Activated T-cell treated with anti-CD3 and anti-CD28 coated beads for 4 hours (primary cell): ENCODE measurements at places on chromosomes 12 and 14.

DNA sequence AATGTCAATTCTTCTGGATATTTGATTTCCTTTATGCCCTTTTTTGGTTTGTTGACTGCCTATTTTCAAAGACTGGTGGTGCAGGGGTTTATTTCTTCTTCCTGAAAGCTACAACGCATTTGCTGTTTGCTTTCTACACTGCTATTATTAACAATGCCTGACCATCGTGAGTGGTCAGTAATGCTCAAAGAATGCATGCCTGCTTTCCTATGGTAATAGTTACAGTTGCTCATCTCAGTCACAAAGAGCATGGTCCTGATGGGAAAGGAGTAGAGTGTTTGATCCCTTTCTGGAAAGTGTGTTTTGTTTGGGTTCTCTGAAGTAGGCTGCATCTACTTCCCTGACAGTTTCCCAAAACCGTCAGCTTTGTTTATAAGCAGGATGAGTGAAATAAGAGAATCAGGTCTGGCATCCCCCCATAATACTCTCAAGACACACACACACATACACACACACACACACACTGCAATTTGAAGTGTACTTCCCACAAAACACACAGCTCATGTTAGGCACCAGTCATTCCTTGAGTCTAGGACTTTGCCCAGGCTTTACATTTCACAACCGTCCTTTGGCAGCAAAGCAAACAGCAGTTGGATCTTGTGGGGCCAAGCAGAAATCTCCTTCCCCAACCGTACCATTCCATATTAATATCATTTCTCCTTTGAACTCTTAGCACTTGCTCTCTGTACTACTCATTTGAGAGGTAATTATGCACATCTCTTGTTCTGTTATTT lies 56.6 kb downstream of the SUDS3 start:
- DNase-seq = no peak

DNA sequence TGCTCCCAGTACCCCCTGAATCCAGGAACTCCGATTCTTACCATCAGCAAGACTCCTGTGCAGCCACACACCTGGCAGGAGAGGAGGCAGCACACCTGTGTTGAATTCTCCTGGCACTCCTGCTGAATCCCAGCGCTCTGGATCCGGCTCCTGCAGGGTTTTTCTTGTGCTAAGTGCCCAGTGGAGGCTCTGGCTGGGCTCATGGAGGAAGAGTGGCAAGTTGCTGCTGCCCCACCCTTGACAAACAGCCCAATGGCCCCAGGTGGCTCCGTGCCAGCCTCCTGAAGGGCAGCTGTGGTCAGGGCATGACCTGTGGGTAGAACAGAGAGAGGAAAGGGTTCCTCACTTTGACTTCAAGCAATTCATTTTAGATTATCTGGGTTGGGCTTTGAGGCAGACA lies 20.0 kb downstream of the CRACR2A start:
- no peak for DNase-seq

DNA sequence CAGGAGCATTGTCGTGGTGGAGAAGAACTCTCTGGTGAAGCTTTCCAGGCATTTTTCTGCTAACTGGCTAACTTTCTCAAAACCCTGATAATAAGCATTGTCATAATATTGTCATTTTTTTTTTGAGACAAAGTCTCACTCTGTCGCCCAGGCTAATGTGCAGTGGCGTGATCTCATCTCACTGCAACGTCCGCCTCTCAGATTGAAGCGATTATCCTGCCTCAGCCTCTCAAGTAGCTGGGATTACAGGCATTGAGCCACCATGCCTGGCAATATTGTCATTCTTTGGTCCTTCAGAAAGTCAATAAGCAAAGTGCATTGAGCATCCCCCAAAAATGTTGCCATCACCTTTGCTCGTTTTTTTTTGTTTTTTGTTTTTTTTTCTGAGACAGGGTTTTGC lies 26.4 kb downstream of the C12orf71 start:
- DNase-seq = no peak

DNA sequence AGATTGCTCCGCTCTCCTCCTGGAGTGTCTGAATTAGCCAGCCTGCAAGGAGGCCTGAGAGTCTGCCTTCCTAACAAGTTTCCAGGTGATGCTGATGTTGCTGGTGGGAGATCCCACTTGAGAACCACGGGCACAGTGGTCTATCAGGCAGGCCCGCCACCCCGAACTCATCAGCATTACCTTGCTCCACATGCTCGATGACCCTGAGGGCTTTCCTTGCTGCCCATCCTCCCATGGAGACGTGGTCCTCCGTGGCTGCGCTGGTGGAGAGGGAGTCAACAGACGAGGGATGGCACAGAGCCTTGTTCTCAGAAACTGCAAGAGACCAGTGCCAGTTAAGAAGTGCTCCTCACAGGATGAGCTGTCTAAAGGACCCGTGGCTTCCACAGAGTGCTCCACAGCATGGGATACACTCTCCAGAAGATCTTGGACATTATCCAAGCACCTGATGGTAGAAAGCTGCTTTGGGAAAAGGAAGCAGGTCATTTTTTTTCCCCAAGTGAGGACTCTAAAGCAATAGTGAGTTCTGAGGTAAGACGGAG lies 18.3 kb downstream of the HAL start:
- no peak for DNase-seq

- no peak for DNase-seq
Measured at GRCh38 chr14:55951341-55952206, 166.6 kb upstream of the PELI2 start.

DNA sequence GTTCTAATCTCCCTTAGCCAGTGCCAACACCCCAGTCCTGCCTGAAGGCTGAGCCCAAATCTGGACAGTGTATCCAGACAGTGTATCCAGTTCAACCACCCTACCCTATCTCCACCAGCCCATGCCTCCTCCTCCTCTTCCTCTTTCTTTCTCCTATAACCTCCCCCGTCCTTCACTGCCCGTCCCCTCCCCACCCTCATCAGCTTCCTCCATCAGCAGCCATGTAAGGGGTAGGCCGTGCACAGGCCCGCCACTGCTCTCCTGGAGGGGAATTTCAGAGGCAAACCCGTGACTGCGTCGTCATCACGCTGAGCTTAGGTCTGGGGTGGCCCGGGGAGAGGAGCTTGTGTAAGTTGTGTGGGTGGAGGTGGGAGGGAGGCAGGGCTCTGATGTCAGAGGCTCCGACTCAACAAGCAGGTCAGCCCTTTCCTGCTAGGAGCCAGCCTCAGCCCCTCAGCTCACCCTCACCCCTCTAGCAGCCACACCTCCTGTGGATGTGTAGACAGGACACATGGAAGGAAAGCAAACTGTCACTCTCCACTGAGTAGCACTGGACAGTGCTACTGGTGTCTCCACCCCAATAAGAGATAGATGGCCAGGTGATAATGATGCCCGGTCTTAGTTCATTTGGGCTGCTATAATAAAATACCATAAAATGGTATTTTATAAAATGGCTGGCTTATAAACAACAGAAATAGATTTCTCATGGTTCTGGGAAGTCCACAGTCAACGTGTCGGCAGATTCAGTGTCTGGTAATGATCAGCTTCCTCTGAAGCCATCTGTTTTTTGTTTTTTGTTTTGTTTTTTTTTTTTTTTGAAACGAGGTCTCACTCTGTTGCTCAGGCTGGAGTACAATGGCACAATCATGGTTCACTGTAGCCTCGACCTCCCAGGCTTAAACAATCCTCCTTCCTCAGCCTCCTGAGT lies 50.5 kb downstream of the IRF2BPL start:
- peak; percentile 88 for DNase-seq
